CD4-positive, alpha-beta T cell treated with Interleukin-1 beta for 1 hour (primary cell): ENCODE measurements at places on chromosomes 16 and 17.

DNA sequence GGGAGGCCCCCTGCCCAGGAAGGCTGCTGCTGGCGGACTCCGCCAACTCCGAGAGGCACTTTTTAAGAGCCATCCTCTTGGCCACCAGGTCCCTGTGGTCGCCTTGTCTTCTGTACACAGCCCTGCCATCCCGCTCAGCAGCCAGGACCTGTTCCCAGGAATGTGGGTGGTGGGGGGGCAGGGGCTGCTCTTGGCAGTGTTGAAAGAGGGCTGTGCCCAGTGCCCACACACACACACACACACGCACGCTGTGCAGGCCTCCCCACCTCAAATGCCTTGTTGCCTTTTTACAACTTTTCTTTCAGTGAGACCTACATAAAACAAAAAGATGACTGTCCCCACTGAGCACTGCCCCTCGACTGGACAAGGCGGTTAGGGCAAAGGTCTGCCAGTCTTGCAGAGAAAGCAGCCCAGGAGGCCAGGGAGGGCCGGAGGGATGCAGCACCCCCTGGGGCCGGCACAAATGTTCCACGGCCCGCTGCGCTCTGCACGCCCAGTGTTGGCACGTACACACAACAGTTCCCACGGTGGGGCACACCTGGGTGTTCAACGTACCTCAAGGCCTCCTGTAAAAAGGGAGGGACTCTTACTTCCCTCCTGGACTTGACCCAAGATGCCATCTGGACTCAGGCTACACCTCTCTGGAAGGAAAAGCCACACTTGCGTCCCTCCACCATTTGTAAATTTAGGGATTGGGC, 18.5 kb upstream of the PITPNA start:
- DNase-seq: no peak

DNA sequence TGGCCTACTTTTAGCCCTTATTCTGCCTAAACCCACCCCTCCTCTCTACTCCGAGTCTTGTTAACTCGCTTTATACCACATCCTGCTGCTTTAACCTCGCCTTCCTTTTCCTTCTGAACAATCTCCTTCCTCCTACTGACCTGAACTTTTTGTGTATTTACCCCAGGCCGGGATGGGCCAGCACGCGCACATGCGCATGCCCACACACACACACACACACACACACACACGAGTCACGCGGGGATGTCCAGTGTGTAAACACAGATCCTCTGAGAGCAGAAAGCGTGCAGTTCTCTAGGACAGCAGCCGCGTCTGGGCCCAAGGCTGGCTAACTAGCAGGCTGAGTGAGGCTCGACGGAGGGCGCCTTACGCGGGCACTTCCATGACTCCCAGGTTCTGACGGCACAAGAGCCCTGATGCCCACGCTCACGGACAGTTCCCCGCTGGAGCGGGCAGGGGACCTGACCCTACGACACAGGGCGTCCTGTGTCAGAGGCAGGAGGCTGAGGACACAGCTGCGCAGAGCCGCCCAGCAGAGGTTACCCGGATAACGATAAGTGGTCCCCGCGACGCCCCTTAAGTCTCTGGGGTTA, 610 bp downstream of the PIK3R5 start:
- DNase-seq: peak; percentile 64

DNA sequence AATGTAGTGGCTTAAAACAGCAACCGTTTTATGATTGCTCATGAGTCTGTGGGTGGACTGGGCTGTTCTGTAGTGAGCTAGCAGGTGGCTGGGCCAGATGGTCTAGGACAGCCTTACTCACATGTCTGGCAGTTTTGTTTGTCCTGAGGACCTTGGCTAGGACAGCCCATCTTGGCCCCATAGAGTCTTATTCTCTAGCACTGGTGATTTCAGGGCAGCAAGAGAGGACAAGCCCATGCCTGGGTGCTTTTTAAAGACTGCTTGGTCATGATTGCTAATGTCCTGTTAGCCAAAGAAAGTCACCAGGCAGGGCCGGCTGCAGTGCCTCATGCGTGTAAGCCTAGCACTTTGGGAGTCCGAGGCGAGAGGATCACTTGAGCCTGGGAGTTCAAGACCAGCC, 139.8 kb downstream of the KATNIP start:
- DNase-seq: no peak

- DNase-seq: no peak
These were observed 196.4 kb upstream of the KIF2B start for GRCh38 chr17:53626286-53626685.

- DNase-seq: no peak
These were observed 37.8 kb upstream of the LHX1 start for GRCh38 chr17:36899250-36900159.
